ENCODE measurements at places on chromosomes 4 and X.
A peak's percentile ranks its signal among the peaks of the same experiment; 100 is the strongest.

DNA sequence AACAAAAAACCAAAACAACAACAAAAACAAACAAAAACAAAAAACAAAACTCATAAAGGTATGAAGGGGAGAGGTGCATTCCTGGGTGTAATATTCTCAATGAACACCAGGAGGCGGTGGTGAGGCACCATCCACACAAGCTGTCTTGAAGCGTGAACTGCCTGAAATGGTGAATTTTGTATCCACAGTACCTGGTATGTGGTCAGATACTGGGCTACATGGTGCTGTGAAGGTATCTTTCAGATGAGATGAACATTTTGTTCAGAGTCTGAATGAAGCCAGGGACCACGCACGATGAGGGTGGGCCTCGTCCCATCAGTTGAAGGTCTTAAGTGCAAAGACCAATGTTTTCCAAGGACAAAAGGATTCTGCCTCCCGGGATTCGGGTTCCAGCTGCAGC, 58.5 kb downstream of the ASMT start:
- DNase-seq: peak; percentile 36

GRCh38 chr4:37246891-37247290, 2.3 kb downstream of the NWD2 start:
- DNase-seq: no peak

DNA sequence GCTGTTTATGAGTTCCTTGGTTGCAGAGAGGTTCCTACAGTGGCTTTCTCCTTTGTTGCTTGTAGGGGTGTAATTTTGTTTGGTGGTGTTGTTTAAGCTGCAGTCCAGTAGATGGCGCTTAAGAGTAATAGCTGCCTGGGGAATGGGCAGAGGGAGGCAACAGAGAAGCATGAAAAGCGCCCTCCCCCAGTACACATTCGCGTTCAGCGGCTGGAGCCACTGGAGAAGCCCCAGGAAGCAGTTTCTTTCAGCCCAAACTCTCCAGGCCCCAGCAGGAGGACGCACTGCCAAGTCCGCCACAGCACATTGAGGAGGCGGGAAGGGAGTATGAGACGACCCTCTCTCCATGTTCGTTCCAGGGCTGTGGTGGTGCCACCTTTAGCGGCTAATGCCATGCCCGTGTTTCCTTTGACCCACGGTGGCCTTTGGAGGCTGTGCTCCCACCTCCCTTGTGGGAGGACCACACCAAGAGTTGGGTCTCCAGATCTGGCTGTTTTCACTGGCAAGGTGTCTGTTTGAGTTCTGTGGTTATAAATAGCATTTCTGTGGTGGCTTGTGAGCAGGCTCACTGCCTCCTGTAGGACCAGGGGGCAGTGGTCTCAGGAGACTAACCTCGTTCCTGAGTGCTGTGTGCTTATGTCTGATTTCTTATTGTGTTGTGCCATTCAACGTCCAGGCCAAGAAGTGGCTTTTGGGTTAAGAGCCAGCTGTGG, 252.3 kb downstream of the ARHGAP10 start:
- no peak for DNase-seq

GRCh38 chrX:72604112-72604511, 31.5 kb upstream of the HDAC8 start:
- no peak for DNase-seq

DNA sequence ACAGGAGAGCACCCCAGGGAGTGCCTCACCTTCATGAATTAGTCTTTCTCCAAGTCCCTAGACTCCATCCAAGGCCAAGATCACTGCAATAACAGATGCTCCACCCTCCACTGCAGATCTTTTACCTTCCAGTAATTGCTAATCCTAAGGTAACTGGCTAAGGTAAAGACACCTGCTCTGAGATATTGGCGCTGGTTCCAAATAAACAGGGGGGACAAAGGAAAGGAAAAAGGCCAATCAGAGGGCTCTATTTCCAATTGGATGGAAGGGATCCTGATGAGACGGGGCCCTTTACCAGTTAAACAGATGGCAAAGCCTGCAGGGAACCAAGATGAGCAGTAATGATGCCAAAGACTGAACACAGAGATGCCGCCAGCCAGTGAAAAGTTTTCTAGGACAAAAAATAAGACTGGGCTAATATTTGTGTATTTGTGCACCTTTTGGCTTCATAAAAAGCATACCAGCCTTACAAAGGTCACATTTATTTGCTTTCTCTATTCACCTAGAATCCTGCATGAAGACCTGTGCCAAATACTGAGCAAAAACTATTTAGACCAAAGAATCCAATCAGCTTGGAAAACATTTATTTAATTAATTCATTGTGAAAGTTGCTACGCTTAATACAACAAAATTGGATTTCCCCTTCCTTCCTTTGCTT, 148.5 kb downstream of the PPP3CA start:
- DNase-seq: no peak

DNA sequence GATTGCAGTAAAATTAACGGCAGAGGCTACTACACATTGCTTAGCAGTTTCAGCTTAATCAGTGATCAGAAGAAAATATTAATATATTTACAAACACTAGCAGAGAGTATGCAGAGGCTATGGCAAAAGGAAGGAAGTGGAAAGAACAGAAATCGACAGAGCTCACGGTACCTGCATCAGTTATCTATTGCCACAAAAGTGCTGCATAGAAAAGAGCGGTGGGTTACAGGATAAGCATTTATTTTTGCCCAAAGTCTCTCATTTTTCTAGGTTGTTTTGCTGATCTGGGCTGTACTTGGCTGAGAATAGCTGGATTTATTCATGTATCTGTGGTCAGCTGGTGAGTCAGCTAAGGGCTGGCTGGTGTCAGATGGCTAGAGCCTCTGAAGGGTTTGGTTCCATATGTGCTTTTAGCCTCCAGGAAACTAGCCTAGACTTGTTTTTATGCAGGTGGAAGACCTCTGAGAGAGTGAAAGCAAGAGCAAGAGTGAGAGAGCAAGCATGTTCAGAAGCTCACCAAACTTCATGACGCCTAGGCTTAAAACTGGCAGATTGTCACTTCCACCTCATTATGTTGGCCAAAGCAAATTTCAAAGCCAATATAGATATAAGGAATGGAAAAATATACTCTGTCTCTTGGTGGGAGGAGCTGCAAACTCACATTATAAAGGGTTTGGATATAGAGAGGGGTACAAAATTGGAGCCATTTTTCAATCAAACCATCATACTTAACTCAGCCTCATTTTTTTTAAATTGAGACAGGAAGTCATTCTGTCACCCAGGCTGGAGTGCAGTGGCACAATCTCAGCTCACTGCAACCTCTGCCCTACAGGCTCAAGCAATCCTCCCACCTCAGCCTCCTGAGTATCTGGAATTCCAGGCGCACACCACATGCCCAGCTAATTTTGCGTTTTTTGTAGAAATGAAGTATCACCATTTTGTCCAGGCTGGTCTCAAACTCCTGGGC, 153.2 kb upstream of the RPL34 start:
- peak; percentile 35 for DNase-seq

- DNase-seq: no peak
These were observed 147.2 kb upstream of the WDFY3 start for GRCh38 chr4:85113706-85114105.

GRCh38 chrX:136065044-136065671, 79.9 kb downstream of the SLC9A6 start:
- no peak for DNase-seq

GRCh38 chr4:31408121-31408520, 688.0 kb downstream of the PCDH7 start:
- no peak for DNase-seq

GRCh38 chr4:11535333-11535732, 106.6 kb upstream of the HS3ST1 start:
- DNase-seq: no peak

All from stimulated activated naive CD8-positive, alpha-beta T cell treated with anti-CD3 and anti-CD28 coated beads, Interleukin-15, amount 100 ng/mL, for 72 hours (primary cell).